ENCODE measurements at places on chromosomes 6 and 20.

- DNase-seq = no peak
Measured at GRCh38 chr20:58043236-58044140, 185.0 kb downstream of the ANKRD60 start.

DNA sequence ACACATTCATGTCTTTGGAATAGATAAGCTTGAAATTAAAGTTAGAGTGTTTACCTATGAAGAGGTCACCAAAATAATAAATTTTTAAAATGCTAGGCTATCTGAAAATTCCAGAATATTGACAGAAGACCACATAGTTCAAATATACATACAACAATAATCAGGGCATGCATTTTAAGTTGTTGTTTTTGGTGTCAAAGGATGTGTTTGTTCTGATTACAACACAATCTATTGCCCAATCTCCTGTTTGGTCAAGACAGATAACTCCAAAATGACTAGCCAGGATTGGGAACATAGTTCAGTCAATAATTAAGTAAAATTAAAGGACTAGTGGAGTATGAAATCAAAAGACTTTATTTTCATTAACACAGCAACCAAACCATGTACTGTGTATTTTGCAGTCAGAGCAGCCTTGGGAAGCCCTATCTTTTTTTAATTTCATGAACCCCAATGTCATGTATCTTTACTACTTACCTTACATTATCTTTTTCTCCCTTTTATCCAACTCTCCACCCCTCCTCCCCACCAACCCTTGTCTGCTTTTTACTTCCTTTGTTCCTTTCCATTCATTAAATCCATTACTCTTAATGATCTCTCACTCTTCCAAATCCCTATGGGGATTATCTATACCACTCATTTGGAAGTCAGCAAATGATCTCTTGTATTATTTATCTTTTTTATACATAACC is 111.2 kb downstream of the CDK19 start:
- peak; percentile 40 for DNase-seq

GRCh38 chr20:36261389-36262105 is 25.3 kb downstream of the AAR2 start:
- no peak for DNase-seq

DNA sequence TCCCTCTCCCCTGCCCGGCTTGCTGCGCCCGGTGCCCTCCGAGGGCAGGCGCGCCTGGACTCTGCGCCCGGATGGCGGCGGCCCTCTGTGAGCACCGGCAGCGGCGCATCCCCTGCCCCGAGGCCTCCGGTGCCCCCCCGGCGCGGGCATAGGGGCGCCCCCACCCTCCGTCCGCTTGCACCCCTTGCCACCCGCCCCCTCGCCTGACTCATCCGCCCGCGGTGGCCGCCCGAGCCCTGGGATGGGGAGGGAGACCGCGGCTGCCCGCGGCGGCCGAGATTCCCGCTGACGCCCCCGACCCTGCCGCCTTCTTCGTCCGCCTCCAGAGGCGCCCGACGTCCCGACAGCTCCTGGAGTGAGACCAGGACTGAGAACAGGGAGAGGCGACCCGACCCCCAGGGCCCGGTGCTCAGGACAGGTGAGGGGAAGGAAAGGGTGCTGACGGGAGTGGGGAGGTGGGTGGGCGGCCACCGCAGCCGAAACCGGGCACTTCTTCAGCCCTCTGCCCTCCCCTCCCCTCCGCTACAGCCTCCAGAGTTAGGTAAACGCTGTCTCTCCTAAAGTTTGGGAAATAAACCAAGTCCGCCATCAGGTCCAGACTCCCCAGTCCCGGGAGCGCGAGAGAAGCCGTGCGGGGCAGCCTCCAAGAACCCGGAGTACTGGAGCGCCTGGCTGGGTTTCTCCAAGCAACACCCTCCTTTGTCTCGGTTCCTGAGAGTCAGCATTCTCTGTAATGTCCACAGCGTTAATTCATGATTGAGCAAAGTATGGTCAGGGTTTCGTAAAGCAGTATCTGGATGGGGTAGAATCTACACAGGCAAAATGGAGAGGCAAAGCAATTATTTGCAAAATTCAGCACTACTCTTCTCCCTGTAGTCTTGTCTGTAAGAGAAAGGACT is 539 bp downstream of the TMEM200A start:
- no peak for DNase-seq

- DNase-seq = no peak
Measured at GRCh38 chr20:16528078-16528477, 45.2 kb downstream of the KIF16B start.

GRCh38 chr20:62588458-62589149 is 53.7 kb upstream of the SLCO4A1 start:
- no peak for DNase-seq

- no peak for DNase-seq
Measured at GRCh38 chr6:40671001-40671693, 84.0 kb upstream of the LRFN2 start.

DNA sequence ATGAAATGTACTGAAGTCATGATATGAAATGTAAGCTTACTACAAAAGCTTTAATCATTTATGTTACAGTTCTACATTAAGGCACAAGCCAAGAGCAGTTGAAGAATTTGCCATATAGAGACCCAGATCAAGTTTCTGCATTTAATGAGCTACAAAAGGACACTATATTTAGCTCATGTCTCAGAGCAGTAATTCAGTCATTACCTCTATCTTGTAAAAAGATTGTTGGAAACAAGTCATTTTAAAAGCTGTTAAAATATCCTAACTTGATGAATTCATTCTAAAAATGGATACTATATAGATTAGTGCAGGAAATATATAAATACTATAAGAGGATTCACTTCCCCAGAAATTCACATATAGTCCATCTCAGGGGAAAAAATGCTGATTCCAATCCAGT is 45.2 kb upstream of the RIPPLY2 start:
- DNase-seq = no peak

GRCh38 chr20:32325706-32326503 is 32.2 kb upstream of the ASXL1 start:
- DNase-seq = no peak

DNA sequence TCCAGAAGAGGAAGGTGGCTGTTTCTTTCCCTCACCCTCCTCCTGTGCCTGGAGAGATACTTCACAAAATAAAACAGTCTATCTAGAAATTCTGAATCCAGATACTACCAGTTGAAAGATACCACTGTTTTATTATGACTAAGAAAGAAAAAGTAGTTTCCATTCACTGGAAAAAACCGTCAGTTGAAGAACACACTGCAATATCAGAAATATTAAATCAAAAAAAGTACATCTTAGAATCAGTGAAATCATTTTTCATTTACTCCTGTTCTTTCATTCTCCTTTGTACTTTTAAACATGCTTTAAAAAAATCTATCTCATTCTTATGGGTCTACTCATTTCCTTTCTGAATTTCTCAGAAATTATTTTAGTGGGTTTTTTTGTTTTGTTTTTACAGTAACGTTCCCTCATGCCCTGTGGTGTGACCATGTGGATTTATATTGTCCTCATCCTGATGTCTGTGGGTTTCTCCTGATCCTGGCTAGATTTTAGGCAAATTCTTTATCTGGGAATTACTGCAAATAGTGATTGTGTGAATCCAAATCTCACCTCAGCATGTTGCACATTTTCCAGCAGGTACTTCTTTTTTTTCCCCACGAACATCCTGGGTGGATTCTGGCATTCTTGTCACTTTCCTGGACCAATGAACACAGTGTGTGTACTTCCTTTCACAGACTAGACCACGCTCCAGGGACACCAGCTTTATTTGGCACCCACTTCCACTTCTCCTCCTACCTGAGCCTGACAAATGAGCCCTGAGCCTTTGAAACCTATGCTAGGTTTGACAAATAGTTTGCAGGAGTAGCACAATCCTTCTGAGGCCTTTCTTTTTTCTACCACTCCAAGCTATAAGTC is 114.0 kb upstream of the LAMP5 start:
- DNase-seq = no peak

DNA sequence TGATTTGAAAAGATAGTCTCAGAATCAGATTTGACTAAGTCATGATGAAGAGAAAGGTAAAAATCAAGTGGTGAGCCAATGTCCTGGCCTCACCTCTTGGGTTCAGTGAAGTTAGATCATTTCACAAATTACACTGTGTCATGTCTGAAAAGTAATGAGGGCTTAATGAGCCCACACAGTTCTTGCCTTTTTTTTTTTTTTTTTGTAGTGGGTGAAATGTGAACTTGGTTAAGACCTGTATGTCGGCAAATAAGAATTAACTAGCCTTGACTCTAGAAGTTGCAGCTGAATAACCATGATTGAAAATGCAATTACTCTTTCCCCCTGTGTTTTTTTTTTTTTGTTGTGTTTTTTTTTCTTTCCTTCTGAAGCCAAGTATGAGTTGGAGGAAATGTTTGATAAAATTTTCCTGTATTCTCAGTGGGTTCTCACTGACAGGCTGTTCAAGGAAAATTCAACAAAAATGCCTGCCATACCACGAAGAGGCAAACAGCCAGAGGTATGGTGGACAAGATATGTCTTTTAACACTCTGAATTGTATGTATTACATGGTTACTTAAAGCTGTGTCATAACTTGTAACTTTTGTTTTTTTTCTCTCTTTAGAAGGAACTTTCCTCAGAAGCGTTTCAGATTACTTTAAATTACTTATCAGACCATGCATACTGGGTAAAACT is 135.2 kb upstream of the MLIP start:
- no peak for DNase-seq

Data from HL-60 (cell line).